Iris pigment epithelial cell (primary cell): ENCODE measurements at places on chromosomes 2 and 18.

GRCh38 chr18:58235001-58235436, 191.0 kb downstream of the NEDD4L start:
- DNase-seq = no peak

- DNase-seq = no peak
These were observed 82.2 kb upstream of the ITGA4 start for GRCh38 chr2:181374781-181375675.

- DNase-seq = no peak
These were observed 87.6 kb upstream of the FAM110C start for GRCh38 chr2:133675-134593.

DNA sequence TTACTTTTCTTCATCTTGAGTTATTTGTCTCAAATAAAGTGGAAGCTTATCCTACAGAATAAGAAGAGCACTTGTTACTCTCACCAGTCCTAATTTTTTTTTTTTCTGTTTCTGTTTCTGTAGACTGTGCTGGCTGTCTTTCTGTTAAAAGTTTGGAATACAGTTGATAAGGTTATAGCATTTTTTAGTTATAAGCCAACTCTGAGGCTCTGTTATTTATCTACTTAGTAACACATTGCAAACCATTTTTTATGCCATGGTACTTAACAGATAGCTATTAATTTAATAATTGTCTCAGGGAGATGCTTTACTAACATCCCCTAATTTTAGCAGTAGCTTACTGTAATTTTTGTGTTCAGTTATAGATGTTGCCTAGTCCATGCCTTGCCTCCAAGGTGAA, 37.9 kb downstream of the CREB1 start:
- DNase-seq = no peak

GRCh38 chr2:64036034-64036705, 16.9 kb upstream of the VPS54 start:
- DNase-seq = peak; percentile 86

- DNase-seq = no peak
These were observed 138.5 kb downstream of the MEIS1 start for GRCh38 chr2:66573416-66573815.

GRCh38 chr2:169705927-169706326, 11.7 kb downstream of the PHOSPHO2 start:
- DNase-seq = peak; percentile 72

DNA sequence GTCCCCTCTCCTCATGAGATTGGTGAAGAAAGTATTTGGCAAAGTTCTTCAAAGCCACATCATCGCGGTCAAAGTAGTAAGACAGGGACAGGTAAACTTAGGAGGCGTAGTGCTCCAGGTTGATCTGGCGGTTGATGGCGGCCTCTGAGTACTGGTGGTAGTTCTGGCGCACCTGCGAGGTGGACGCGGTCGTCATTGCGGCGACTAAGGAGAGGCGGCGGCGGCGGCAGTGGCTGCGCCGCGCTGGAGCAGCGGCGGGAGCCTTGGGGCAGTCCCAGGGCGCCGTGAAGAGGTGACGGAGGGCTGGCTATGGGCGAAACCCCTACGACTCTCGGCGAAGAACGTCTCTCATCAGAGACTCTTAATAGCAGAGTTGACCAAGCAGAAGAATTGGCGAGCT, 107.2 kb upstream of the UBE2E3 start:
- DNase-seq = no peak
